ENCODE measurements at places on chromosomes 12 and 14.

GRCh38 chr14:55454264-55455002 is 14.0 kb upstream of the TBPL2 start:
- no peak for DNase-seq

DNA sequence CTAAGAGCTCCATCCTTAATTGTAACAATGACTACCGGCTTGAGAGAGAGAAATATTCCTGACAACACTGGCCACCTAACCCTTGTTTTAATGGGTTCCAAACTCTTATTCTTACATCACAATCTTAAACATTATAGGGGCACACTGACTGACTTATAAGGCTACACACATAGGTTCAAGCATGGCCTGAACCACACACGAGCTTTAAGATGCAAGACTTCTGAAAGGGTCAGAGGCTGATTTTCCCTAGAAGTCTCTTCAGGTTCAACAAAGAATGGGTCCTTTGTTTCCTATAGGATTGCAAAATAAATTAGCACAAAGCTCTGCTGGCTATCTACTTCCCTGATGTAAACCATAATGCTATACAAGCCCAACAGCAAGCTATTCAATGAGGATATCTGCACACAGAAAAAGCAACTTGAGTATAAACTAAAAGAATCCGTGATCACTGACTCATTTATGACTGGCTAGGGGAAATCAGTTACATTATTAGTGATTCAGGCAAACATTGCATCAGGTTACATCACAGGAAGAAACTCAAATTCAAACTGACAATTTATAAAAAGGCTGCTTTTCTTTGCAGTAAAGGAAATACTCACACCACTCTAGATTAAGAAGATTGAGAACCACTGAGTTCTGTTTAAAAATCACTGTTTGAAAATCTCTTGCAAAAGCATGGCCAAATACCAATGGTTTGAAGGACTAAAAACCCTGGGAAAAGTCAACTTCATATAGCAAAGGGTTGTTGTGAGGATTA is 8.5 kb downstream of the BTG1 start:
- no peak for DNase-seq

DNA sequence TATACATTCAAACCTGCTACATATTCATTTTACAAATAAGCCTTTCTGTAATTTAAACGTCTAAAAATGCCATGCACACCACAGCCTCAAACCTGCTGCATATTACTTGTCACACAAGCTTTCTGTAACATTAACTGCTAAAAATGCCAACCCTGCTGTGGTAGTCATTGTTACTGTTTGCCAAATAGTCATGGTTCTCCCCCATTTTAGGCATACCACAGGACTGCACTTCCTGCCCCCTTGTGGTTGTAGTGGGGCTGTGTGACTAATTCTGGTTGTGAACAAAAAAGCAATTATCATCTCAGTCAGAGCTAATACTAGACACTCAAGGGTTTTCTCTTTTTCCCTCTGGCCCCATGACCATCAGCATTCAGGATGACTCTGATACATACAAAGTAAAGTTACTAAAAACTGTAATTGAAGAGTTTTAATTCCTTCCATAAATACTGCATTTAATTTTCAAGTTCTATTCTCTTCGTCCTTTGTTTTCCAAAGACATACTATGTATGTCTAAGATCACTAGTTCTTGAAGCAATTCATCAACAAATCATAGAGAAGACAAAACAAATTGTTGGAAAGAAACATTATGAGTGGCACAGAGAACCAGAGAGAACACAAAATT is 5.7 kb upstream of the SLC35F4 start:
- DNase-seq, result no peak

DNA sequence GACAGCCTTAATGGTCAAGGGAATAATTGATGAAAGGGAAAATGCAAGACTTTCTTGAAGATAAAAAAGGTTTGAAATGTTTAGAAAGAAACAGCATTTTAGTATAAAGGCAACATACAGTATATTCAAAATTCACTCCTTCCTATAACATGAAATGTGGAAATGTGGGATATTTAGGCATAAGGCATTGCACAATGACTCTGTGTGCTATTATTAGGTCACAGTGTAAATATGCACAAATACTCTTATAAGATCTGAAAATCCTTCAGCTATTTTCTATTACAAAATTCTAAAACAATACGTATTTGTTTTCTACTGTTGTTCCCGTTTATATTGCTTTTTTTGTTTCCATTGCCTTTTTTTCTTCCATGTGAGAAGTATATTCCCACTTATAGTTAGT is 127.7 kb downstream of the SLC16A7 start:
- DNase-seq, result no peak

GRCh38 chr14:71261206-71261605 is 353.9 kb downstream of the PCNX1 start:
- no peak for DNase-seq
